ENCODE measurements at places on chromosomes 16 and 17.

DNA sequence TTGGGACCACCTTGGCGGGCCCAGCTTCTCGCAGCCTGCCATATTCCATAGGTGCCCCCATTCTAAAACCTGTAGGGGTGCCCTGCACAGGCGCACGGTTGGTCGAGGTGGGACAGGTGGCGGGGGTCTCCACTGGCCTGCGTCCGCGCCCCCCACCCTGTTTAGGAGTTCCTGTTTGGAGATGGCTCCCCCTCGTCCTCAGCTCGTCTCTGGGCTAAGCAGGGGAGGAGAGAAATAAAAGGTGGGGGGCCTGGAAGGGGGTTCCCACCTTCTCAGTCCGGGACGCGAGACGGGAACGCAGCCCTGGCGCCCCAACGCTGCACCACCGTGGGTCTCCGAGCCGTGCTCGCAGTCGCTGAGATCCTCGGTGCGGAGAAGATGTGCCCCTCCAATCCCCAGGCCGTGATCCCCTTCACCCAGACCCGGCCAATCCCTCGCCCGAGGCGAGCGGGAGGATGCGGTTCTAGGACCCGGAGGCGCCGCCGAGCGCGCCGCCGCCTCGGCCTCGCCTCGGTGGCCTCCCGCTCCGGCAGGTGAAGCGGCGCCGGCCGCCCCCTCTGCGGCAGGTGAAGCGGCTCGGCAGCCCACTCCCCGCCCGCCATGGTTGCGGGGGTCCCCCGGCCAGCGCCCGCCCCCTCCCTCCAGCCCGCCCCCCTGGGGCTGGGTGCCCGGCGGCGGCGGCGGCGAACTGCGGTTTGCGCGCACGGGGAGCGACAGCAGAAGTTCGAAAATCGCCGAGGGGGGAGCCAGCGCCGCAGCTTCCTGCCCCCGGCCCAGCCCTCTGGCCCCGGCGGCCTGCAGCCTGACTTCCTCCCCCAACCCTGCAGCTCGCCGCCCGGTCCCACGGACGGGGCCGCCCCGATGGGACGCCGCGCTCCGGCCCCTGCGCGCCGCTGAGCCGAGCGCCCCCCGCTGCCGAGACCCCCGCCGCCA lies at the start of gene FMNL1:
FMNL1 (plus strand) TSS at position 805 of the 933 bp plus-strand sequence. CDS start 240 bp downstream, outside the sequence.
- no peak for DNase-seq

DNA sequence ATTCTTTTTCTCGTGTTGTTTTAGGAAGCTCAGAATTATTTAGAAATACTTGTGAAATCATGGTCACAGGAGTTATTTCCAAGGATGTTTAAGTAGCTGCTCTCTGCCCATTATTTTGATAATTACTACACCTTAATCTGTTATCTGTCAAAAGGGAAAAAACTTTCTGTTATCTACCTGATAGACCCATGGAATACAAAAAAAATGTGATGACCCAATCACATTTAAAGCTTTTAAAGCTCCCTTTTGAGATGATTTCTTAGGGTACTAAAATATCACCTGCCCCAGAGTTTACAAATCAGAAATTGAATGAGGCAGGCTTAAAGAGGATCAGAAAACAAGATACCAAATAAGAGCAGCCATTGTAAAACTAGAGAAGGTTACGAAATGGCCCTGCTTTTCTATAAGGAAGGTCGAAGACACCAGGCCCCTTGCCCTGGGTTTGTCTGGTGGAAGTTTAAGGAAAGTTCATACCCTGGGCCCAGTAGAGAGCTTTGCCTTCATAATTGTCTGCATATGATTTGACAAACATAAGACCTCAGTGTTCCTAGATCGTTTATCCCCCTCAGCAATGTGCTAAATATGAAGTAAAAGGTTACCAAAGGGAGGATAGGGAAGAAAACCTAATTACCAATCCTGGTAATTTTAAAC lies 149.9 kb upstream of the TBX2 start:
- DNase-seq: no peak

- DNase-seq: no peak
Measured at GRCh38 chr16:56281249-56281805, 90.0 kb downstream of the GNAO1 start.

DNA sequence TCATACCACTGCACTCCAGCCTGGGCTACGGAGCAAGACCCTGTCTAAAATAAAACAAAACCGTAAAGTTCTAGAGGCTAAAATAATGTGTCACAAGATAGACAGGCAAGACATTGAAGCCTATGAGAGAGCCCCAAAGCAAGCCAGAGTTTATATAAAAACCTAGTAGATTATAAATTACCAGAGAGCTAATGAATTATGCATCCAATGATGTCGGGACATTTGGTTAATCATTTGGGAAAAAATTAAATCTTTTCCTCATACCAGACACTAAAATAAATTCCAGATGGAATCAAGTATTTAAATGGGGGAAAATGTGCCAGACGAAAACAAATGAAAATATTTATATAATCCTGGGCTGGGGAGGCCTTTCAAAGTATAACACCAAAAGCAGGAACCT lies 24.2 kb downstream of the CCDC40 start:
- DNase-seq: no peak

DNA sequence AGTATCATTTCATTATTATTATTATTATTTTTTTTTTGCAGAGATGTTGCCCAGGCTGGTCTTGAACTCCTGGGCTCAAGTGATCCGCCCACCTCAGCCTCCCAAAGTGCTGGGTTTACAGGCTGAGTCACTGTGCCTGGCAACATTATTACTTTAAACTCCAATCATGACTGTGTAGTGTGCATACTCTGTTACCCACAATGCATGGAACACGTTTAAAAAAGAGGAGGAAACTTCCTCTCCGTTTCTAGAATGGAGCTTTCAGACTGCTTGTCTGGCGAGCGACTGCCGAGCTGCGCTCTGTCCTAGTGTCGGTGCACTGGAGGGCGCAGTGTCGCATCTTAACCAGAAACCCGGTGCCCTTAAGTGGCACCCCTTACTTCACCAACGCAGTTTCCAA lies 22.1 kb upstream of the FASN start:
- DNase-seq: no peak

DNA sequence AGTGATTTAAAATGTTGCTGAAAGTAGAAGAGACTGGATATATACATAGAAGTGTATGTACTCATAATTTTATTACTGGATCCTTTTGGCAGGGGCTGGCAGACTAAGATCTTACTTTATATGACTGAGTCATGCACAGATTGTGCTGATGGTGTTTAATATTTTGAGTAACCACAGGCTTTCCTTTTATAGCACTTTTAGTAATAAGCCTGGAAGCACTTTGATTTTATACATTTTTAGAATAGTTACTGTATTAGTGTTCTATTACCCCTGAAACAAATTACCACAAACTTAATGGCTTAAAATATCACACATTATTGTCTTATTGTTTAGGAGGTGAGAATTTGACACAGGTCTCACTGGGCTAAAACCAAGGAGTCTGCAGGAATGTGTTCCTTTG lies 113.4 kb upstream of the CDH8 start:
- DNase-seq: no peak

DNA sequence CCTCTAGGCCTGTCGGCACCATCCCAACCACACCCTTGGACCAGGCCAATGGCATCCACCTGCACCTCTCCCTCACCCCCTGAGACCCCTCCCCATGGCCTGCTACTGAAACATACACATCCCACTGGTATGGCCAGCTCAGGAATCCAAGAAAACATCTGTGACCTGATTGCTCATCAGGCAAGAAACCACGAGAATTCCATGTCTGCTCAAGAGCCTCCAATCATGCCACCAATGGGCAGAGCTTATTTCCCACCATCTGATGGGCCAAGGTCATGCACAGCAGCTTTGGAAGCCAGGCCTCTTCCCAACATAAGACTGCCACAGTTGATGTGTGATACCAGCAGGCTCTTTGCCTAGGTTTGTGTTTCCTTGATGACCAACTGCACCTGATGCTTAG lies 190.1 kb downstream of the C16orf78 start:
- no peak for DNase-seq

DNA sequence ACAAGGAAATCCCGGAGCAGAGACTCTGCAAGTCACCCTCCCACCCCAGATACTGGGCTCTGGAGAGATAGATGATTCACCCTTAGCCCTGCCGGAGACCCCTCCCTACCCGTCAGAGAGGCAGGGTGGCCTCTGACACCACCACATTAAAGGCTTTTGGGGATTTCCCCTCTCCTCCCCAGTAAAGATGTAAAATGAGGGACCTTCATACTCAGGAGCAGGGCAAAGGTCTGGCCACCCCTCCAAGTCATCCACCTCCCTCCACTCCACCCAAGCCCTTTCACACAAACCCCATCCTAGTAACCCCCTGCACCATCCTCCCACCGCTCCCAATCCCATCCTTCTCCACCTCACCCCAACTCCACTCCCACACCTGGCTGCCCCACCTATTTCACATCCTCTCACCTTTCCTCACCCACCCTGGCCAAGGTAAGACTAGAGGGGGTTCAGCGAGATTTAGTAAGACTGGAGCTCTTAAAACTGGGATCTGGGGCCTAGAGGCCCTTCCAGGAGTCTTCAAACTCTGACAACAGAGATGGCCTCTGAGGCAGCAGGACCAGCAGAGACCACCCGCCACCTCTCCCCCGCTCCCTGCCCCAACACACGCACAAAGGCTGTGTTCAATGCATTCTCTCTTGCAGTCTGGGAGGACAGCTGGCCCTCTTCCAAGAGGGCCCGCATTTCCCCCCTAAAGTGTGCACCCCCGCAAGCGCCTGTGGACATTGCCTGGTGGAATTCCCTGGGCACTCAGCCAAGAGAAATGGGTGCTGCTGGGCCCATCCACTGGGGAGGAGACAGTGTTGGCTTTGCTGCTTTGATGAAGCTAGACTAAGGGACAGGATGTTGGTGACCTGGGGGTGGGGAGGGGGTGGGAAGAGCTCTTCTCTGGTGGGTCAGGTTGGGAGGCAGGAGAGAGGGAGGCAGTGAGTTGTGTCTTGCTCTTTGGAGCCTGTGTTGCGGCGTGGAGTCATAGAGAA lies 1.1 kb downstream of the ABAT start:
- DNase-seq: no peak

GRCh38 chr17:57562184-57562698 lies 182.9 kb downstream of the CCDC182 start:
- DNase-seq: no peak

- no peak for DNase-seq
Measured at GRCh38 chr17:8941520-8941919, 24.0 kb downstream of the PIK3R5 start.

Measured in non-pigmented ciliary epithelial cell (primary cell).